Adipose tissue (tissue), 3 donors: ENCODE measurements at places on chromosomes 13 and 19. TPM values are rescaled to one million over a fixed set of nuclear protein-coding genes. Genes with fewer than 3 reads are reported as not detected.

The EDNRB gene
- polyA plus RNA-seq = 37.5 TPM

The IGLON5 gene
- 0.28 TPM for polyA plus RNA-seq

The GFY gene
- not detected for polyA plus RNA-seq

The ZNF83 gene
- polyA plus RNA-seq = 39.8 TPM

The ZNF433 gene
- polyA plus RNA-seq = 1.6 TPM

The CGB8 gene
- polyA plus RNA-seq = not detected

The ZSCAN1 gene
- not detected for polyA plus RNA-seq

The CEACAM19 gene
- 4.8 TPM for polyA plus RNA-seq

The ANGPTL4 gene
- 47.8 TPM for polyA plus RNA-seq

The UQCR11 gene
- polyA plus RNA-seq = 163 TPM

The ZSCAN18 gene
- polyA plus RNA-seq = 32.7 TPM

The KIR2DL3 gene
- not detected for polyA plus RNA-seq

The CCDC70 gene
- polyA plus RNA-seq = not detected

The BAX gene
- 71.2 TPM for polyA plus RNA-seq

The GRK1 gene
- polyA plus RNA-seq = not detected
